MV-4-11 (cell line): ENCODE measurements at places on chromosomes 6 and 20.

- no peak for DNase-seq
Observed at GRCh38 chr6:4172368-4172767, 37.0 kb upstream of the ECI2 start.

DNA sequence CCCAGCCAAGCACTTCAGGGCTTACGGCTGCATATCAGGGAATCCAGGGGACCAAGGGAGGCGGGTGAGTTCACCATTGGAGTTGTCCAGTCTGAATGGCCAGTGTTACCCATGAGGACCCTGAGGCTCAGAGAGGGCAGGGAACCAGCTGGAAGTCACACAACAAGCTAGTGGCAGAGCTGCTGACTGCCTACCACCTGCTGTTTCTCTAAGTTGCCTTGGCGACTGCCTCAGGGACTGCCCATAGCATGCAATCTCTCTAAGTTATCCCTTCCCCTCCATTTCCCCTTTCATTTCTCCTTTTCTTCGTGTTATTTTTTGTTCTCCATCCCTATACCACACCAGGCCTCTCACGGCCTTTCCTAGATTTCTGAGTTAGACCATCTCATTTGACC lies 71.8 kb upstream of the SIRPA start:
- peak; percentile 94 for DNase-seq

DNA sequence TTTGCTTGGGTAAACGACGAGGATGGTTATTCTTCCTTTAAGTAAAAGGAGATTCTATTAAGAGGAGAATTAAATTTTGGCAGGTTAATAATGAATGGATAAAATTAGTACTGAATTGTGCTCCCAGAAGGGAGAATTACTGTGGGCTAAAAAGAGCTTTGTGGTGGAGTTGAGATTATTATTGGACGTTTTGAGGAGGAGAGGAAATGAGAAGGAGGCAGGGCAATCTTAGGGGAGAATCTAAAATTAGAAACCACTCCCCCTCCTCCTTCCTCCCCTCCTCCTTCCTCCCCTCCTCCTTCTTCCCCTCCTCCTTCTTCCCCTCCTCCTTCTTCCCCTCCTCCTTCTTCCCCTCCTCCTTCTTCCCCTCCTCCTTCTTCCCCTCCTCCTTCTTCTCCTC lies 331.8 kb downstream of the PRL start:
- DNase-seq = peak; percentile 60

- peak; percentile 9 for DNase-seq
Observed at GRCh38 chr6:87029711-87030314, 65.1 kb downstream of the CGA start.

GRCh38 chr20:62043131-62043914 lies 22.4 kb downstream of the TAF4 start:
- peak; percentile 24 for DNase-seq

DNA sequence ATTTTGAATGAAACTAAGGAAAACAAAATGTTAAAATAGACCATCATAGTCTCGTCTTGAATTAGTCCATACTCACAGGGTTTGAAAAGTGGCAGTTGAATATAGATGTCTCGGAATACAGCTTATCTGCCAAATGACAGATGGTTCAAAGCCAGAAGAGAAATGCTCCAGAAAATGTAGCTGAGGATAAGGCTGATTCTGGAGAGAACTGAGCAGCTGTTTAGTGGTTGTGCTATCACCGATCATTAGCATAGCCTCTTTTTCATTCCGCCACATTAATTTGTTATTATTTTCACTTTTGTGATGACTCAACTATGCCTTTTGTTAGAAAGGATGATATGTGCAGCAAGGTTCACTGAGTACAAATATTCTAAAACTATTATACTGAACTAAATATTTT lies 390.2 kb upstream of the MAN1A1 start:
- DNase-seq = no peak

GRCh38 chr6:143059663-143060353 lies 881 bp upstream of the AIG1 start:
- no peak for DNase-seq
